Stimulated activated CD8-positive, alpha-beta memory T cell treated with anti-CD3 and anti-CD28 coated beads, Interleukin-4, amount 100 ng/mL, for 48 hours (primary cell): ENCODE measurements at places on chromosomes 12 and 14.

DNA sequence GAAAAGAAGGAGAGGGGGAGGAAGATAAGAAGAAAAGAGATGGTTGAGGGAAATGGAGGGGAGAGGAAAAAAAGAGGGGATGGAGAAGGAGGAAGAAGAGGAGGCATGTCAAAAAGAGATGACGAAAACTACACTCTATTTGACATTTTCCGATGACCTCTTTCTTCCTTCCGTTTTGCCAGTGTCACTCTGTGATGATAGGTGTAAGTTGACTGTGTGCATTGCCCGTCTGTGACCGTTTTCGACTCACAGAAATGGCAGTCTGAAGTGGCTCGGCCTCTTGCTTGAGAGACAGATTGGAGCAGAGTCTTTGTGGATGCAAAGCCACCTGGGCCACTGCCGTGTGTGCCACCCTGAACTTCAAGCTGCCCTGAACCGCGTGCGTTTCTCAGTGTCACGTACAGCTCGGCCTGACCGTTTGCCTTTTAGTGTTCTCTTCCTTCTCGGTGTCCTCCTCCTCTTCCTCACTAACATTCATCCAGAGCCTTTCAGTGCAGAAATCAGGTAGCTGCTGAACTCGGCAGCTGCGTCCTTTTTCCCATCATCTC lies 32.7 kb downstream of the ELK3 start:
- DNase-seq, result no peak

DNA sequence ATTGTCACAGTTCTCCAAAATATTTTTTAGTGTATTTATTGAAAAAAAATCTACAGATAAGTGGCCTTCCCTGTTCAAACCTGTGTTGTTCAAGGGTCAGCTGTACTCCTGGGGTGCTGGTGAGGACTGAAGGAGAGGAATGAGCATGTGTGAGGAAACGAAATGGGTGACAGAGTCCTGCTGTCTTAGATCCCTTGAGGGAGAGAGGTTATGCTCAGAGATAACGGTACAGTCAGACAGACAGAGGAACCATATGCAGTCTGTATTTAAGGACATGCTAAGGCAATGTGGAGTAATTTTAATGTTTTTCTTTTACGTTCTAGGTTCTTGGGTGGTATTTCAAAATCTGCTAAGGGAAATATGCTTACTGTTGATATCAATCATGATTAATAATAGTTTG lies 352.9 kb upstream of the RGS6 start:
- DNase-seq, result no peak

- no peak for DNase-seq
Measured at GRCh38 chr14:76348898-76349297, 27.0 kb upstream of the ESRRB start.

DNA sequence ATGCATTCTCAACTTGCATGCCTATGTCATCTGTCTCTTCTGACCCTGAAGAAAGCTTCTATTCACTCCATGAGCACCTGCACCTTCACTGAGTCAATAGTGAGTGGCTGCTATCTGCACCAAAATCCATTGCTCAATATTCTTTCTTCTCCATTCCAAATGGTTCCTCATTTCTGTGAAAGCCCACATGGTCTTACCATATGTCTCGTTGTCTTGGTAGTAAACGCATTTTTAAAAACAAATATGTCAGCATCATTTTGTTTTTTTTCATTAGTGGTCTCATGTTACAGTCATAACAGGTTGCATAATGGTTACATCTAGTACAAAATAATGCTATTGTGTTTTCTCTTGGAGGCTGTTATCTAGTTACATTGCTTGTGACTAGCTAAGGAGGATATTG lies 106.9 kb upstream of the CPM start:
- no peak for DNase-seq

GRCh38 chr14:47917344-47917954 lies 242.0 kb upstream of the MDGA2 start:
- no peak for DNase-seq
